Endothelial cell of umbilical vein (primary cell): ENCODE measurements at places on chromosomes 16 and 17. TPM values are rescaled to one million over a fixed set of nuclear protein-coding genes. Genes with fewer than 3 reads are reported as not detected.

Gene SOST
- total RNA-seq = not detected in 2 replicates

Gene SRCIN1
- total RNA-seq = 0.12 and 0.35 TPM in 2 replicates

Gene IRF8
- total RNA-seq = not detected in 2 replicates

Gene TNFRSF13B
- total RNA-seq = not detected in 2 replicates

Gene NT5C
- 32.6 and 39.2 TPM in 2 replicates for total RNA-seq

Gene CDIP1
- 22.4 and 33.9 TPM in 2 replicates for total RNA-seq

Gene SLC13A5
- total RNA-seq = not detected in 2 replicates

Gene IL4R
- total RNA-seq = 139 and 150 TPM in 2 replicates

Gene TP53TG3C
- total RNA-seq = not detected in 2 replicates

Gene ZNF597
- 1.4 and 1.9 TPM in 2 replicates for total RNA-seq

Gene ALOX12B
- not detected in 2 replicates for total RNA-seq

Gene SLC2A4
- 0.23 TPM in 1 of 2 replicates, not detected in the other for total RNA-seq

Gene GFAP
- total RNA-seq = 0.42 TPM in 1 of 2 replicates, not detected in the other
